ENCODE measurements at places on chromosomes 11 and 22.

DNA sequence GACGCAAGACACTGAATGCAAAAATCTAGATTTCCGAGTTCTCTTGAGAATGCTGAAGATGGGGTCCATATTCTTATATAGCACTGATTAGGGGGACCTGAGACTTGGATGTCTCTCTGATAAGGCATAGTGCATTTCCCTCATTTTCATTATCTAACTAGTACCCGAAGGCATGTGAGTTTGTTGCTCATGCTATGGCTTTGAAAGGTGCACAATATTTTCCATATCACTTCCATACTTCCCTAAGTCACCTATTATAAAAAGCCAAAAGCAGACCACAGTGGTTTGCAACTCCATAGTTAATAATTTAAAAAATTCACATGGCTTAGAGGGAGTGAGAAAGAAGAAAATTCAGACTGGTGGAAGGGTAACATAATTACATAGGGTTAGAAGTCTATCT, 1.7 kb downstream of the BTBD10 start:
- DNase-seq: no peak

- DNase-seq: no peak
These were observed 125.0 kb downstream of the ABTB2 start for GRCh38 chr11:34232807-34233206.

- DNase-seq: no peak
These were observed 9.6 kb downstream of the SSTR3 start for GRCh38 chr22:37202716-37203115.

DNA sequence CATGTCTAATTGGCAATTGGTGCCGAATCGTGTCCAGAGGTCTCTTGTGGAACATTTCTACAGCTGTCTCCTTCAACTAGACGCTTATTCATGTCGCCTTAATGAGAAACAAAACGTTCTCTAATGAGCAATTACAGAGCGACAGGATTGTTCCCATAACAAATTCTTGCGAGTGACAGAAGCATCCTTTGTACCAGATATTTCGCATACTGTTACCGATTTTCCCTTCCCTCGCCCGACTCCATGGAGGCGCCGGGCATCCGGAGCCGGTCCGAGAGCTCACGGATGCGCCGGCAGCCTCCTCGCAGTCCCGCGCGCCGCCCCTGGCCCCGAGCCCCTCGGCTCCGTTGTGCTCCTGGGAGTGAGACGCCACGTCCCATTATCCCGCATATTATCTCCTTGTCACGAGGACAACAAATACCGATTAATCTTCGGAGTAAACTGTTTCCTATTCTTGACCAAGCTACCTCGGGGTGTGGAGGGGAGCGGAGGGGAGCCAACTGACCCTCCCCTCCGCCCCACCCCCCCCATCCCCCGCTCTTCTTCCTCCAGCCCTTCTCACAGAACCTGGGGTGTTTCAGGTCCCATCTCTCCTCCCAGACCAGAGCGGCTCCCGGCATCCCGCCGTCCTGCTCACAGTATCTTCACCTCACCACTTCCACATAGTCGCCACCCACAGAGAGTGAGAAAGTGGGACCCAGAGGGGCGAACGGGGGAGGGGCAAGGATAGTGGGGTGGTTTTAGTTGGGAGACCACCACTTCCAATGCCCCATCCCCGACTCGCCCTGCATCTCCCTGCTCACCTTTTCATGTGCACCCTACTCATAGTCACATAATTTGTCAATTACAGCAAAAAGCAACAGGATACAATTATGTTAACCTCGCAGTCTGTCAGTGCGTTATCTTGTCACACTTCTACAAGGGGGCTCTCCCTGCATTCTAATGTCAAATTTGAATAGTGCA, 11.4 kb downstream of the PAX6 start:
- DNase-seq: no peak

- DNase-seq: no peak
These were observed 108.6 kb downstream of the FBXO7 start for GRCh38 chr22:32583074-32583682.

DNA sequence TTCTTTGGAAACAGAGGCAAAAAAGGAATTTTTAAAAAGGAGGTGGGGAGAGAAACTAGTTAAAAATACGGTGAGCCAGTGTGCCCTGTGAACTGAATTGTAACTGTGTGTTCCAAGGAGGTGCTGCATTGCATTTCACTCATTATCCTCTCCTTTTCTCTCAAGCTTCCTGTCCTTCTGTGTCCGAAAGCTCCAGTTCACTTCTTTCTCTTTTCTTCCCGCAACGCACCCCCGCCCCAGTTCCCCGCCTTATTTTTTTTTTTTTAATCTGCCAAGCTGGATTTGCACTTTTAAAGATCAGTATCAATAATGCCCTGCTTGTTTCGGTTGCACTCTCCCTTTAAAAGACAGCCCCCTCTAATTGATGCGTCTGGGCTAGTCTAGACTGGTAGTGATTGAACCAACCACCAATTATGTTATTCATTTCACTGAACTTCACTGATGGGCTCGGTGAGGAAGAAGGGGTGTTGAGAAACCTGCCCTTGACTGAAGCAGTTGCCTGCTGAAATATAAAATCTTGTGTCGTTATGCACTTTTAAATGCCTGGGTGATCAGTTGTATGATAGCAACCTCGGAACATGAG, 18.5 kb downstream of the BLID start:
- no peak for DNase-seq

- DNase-seq: no peak
These were observed 35.5 kb upstream of the CD82 start for GRCh38 chr11:44529895-44530412.

DNA sequence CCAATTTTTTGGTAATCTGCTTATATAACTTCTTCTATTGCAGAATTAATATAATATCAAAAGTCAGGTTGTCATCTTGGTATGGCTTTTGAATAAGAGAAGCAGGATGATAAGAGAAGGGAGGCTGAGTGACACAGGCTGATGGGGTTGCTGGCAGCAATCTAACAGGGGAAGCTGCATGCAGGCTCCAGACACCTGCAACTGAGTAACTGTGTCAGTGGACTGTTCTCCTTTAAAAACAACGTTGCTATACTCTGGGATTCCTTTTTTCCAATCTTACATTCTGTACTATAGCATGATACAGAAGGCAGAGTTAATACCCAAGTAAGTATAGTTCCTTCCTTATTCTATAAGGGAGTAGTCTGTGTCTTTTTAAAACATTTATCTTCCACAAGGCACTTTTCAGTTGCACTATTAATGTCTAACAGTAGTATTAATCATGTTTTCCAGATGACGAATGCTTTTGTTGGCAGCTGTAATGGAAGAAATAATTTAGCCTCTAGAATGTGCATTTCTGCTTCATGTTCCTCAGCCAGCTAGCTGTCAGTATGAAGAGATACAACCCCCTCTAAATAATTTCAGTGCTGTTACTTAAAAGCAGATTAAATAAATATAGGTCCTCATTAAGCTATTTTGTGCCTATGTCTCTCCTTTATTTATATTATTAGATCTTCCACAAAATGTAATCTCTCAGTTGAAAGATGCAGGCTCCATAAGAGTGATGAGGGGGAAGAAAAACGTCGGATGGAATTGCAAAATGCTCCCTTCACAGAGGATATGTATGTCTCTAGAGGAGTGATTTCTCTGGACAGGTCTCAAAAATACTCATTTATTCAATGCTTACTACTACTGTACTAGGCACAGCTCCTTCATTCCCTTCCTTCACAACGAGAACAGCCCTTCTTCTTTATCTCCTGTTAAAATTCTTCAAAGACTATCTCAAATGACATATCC, 50.8 kb downstream of the ATG16L2 start:
- no peak for DNase-seq

GRCh38 chr22:46969491-46969890, 207.0 kb downstream of the TBC1D22A start:
- DNase-seq: no peak

DNA sequence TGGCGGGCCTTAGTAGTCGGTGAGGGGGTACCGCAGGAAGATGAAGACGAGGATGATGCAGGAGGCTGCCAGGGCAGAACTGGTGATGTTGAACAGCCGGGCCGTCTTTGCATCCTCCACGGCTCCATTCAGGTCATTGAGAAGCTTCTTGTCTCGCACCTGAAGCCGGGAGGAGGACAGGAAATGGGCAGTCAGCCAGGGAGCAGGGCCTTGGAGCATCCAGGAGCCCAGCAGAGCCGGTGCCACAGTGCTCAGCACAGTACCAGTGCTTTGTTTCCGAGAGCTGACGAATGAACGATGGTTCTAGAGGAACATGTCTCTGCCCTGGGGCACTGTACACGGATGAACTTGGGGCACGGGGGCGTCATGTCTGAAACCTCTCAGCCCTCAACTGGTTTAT, 15.1 kb downstream of the IFITM10 start:
- DNase-seq: no peak

- DNase-seq: no peak
These were observed 119.2 kb downstream of the FEZ1 start for GRCh38 chr11:125376856-125377255.

DNA sequence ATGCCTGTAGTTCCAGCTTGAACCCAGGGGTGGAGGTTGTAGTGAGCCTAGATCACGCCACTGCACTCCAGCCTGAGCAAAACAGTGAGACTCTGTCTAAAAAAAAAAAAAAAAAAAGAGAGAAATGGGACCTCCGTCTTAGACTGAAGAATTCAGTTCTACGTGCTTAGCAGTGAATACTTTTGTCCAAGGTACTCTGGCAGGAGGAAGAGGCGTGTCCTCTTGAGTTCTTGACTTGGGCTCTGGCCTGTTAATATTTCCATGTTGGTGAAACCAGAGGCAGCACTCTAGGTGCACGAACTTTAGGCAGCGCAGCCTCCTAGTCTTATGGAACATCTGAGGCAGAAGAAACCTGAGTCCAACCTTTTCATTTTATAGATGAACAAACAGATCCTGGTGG, 2.4 kb downstream of the HMBS start:
- DNase-seq: no peak

DNA sequence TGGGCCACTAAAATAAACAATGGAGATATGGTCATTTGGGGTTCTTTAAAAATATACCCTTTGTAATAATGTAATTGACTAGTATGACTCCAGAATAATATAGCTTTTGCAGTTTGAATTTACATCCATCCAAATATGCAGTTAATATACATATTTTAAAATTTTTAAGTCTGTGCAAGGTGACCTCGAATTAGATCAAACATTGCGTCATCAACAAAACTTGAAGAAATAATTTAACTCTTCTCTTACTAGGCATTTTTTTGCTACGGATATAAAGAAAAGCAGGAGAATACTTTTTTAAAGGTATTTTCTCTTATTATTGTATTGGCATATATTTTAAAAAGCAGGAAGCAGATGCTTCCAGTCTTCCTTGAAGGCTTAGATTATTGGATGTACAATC, 10.7 kb downstream of the OR51A4 start:
- no peak for DNase-seq

DNA sequence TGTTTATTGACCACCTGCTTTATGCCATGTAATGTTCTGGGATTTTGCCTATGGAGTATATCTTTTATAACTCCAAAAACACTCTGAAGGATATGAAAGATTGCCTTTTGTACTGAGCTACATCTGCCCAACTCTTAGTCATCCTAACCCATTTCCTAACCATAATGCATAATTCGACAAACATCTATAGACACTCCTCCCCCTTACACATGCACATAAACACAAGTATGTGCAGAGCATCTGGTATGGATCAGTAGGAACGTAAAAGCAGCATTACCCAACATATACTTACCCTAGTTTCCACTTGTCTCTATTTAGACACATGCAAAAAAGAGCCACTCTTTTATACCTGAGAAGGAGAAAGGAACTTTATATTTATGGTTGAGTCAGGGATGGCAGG, 272.8 kb downstream of the FAM76B start:
- DNase-seq: no peak

DNA sequence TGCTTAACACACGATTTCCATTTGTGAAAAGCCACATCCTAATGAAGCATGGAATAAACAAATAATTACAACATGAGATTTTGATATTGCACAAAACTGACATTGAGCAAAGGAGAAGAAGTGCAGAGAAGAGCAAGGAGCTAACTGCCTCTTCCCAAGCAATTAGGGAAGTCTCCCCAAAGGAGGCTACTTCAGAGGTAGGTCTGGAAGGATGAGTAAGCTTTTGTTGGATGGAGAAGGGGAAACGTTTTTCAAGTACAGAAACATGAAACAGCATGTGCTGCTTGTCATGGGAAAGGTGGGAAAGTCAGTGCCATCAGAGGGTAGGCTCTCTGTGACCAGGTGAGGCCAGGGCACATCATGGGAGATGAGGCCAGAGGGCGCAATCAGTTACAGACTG, 132.2 kb upstream of the SESN3 start:
- DNase-seq: no peak

DNA sequence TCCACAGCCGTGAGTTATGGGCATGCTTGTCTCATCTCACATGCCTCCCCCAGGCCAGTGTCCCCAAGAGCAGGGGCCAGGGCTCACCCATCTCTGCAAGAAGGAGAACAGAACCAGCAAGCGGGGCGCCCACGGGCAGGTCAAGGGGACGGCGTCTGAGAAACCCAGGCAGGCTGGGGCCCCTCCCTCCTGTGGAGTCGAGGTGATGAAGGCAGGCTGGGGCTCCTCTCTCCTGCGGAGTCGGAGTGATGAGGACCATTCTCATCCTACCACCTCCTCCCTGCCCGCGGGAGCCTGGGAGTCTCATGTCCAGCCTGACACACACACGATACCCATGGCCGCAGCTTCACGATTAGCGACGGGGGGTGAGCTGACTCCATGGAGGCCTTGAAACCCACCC, 141.9 kb downstream of the CTTN start:
- DNase-seq: no peak

GRCh38 chr11:44788536-44789261, 61.9 kb downstream of the TSPAN18 start:
- DNase-seq: no peak

- DNase-seq: no peak
These were observed 161.1 kb downstream of the NAV2 start for GRCh38 chr11:19873730-19874129.

GRCh38 chr22:24060375-24060788, 49.3 kb downstream of the CABIN1 start:
- peak; percentile 23 for DNase-seq

GRCh38 chr11:6531267-6531752, 34.2 kb downstream of the DNHD1 start:
- DNase-seq: no peak

DNA sequence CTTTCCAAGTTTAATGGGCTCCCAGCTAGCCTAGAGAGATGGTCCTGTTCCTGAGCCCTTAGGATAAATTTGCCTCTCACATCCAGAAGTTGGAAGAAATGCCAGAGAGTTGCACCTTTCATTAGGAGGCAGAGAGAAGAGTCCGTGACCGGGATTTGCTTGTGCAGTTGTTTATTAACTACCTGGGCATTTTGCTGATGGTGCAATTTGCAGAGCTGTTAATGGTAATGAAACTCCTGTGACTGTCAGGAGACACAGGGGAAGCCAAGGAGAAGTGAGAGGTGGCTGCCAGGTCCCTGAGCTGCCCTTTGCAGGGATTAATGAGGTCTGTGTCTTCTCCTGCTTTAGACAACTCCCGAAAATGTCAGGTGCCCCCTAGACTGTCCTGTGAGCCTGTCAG, 69.1 kb upstream of the B3GAT1 start:
- DNase-seq: no peak

Measured in T1000 (cell line).